H9 (cell line): ENCODE measurements at places on chromosomes 11 and 22. TPM values are rescaled to one million over a fixed set of nuclear protein-coding genes. Genes with fewer than 3 reads are reported as not detected.
A peak's percentile ranks its signal among the peaks of the same experiment; 100 is the strongest.

DNA sequence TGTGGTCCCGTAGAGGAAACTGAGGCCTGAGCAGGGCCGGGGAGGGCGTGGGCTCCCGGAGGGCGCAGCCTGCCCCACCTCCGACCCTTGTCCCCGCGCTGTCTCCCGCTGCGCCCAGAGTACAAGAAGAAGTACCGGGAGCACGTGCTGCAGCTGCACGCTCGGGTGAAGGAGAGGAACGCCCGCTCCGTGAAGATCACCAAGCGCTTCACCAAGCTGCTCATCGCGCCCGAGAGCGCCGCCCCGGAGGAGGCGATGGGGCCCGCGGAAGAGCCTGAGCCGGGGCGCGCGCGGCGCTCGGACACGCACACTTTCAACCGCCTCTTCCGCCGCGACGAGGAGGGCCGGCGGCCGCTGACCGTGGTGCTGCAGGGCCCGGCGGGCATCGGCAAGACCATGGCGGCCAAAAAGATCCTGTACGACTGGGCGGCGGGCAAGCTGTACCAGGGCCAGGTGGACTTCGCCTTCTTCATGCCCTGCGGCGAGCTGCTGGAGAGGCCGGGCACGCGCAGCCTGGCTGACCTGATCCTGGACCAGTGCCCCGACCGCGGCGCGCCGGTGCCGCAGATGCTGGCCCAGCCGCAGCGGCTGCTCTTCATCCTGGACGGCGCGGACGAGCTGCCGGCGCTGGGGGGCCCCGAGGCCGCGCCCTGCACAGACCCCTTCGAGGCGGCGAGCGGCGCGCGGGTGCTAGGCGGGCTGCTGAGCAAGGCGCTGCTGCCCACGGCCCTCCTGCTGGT, 1.9 kb downstream of the NLRP6 start:
- no peaks in the 10 kb centered on the region for H3K27me3 ChIP-seq
- H3K36me3 ChIP-seq = no peaks in the 10 kb centered on the region; the same call in 2 of the 3 replicates
- DNase-seq = no peak
- no peaks in the 10 kb centered on the region for H3K4me1 ChIP-seq

GRCh38 chr11:13318498-13319295, 41.1 kb downstream of the BMAL1 start:
- H3K4me1 ChIP-seq = peaks cover 4% of the 10 kb centered on the region; the same call in 1 of the 2 replicates
- H3K27ac ChIP-seq = no peak overlapping the region
- H3K27me3 ChIP-seq = no peaks in the 10 kb centered on the region
- no peak overlapping the region for H3K4me3 ChIP-seq

DNA sequence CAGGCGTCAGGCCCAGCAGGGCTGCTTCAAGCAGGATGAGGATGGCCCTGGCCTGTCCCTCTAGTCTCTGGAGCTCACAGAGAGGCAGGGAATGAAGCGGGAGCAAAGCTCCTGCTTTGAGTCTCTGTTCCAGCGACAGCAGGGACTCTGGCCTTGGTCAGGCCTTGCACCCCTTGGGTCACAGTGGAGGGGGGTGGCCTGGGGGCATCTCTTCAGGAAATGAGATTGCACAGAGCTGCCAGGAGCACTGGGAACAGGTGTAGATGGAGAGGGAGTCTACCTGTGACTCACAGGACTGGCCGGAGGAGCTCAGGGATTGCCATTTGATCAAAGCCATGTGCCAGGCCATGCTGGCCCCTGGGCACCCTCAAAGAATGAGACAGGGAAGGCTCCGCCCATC, 1.6 kb downstream of the ANO1 start:
- no peaks in the 10 kb centered on the region for H3K36me3 ChIP-seq
- no peaks in the 10 kb centered on the region; the same call in 1 of the 2 replicates for H3K4me1 ChIP-seq
- DNase-seq = no peak
- H3K4me3 ChIP-seq = peak overlapping the region; percentile 48; the same call in 1 of the 2 replicates
- peaks cover 24% of the 10 kb centered on the region; the same call in 1 of the 2 replicates for H3K27me3 ChIP-seq

GRCh38 chr22:32165681-32166080, 6.6 kb upstream of the C22orf42 start:
- H3K27ac ChIP-seq = no peak overlapping the region
- H3K4me3 ChIP-seq = no peak overlapping the region
- no peak for DNase-seq
- no peaks in the 10 kb centered on the region for H3K27me3 ChIP-seq

GRCh38 chr11:128628686-128629085, 41.3 kb upstream of the ETS1 start:
- no peaks in the 10 kb centered on the region for H3K27me3 ChIP-seq
- DNase-seq = no peak
- no peak overlapping the region for H3K4me3 ChIP-seq
- H3K4me1 ChIP-seq = peaks cover 2% of the 10 kb centered on the region; the same call in 1 of the 2 replicates
- no peak overlapping the region for H3K27ac ChIP-seq
- H3K36me3 ChIP-seq = no peaks in the 10 kb centered on the region

CCDC116 gene
- 0.22 and 0.63 TPM in 2 replicates for total RNA-seq
